Stimulated activated CD4-positive, alpha-beta T cell treated with anti-CD3 and anti-CD28 coated beads, Interleukin-2, amount 100 ng/mL, for 24 hours (primary cell): ENCODE measurements at places on chromosomes 16 and 17.
A peak's percentile ranks its signal among the peaks of the same experiment; 100 is the strongest.

DNA sequence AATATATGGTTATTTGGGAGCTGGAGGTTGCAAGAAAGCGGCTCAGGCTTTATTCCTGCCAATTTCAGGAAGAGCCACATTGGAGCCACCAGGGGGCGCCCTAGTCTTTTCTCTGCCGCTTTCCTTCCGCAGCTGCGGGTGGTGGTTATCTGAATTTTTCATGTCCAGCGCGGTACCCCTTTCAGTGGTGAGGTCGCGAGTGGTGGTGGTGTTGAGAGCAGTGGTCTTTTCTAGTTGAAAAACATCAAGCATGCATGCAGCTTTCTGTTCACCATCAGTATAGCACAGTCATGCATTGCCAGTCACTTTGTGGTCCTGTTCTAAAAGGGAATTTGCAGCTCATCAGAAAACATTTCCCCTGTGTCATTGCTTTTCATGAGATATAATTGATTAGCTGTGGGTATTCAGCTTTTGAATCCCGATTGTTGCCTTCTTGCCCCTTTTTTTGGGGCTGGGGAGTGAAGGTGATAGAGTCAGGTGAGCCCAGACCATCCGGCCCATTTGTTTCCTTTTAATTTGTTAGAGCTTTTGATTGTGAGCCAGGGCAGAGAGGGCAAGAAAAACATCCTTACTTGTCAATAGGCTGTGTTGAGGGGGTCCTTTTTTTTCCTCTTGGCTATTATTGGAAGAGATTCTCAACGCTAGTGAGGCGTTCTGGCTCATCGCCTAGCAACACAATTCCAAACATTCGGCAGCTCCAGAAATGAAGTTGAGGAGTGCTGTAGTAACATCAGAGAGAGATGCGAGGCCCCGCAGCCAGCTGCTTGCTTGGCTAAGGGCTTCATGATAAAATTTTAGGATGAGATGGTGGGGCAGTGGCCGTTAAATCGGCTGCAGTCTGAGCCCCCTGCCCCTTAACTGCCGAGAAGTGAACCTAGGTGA, 119.0 kb downstream of the SNX29 start:
- DNase-seq: peak; percentile 78

DNA sequence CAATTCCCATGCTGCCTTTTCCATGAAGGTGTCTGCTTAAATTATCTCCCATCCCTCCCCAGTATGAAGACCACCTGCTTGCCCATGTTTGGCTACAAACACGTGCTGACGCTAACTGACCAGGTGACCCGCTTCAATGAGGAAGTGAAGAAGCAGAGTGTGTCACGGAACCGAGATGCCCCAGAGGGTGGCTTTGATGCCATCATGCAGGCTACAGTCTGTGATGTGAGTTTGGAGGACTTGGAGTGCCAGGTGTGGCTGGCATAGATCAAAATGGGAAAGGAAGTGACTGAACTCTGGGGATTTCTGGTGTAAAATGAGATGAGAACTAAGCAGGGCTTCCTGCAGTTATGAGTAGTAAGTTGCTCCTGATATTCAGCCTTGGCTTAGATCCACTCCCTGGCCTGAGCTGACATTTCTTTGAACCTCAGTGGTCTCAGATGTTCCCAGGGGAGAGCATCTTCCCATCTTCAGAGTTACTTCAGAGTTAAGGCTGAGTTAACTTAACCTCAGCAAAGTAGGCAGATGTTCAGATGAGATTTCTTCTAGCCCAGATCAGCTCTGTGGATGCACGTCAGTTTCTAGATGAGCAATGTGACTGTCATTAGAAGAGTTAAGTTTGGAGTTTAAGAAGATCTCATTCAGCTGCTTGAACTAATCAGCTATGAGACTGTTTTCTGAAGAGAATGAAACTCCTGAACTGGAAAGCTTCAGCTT, 32.7 kb downstream of the ITGB3 start:
- DNase-seq: no peak

GRCh38 chr17:4590981-4591453, 6.7 kb downstream of the SMTNL2 start:
- DNase-seq: no peak

- no peak for DNase-seq
Observed at GRCh38 chr16:65916995-65917394, 449.5 kb upstream of the CDH5 start.

DNA sequence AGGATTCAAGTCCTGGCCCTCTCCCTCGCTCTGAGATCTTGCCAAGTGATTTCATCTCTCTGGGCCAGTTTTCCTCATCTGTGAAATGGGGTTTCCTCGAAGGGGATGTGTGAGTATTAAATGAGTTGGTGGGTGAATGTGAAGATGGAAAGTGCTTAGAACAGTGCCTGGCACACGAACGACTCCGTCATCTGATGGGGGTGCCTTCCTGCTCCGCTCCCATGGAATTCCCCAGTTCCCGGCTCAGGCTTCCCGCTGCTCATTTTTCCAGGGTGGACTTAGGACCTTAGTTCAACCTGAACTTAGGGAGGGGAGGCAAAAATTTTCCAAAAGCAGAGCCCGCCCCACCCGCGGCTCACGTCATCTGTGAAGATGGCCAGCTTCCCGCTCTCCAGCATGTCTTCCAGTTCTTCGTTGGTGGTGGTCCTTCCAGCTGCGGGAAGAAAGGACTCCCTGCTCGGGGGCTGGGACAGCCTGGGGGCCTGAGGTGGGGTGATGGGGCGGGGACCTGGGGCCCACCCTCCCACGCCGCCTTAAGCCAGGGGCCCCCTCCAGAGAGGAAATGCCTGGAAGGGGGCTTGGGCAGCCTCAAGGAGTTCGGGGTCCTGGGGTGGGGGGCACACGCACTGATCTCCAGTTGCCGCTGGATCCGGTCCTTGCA, 11.4 kb downstream of the HSD3B7 start:
- no peak for DNase-seq

DNA sequence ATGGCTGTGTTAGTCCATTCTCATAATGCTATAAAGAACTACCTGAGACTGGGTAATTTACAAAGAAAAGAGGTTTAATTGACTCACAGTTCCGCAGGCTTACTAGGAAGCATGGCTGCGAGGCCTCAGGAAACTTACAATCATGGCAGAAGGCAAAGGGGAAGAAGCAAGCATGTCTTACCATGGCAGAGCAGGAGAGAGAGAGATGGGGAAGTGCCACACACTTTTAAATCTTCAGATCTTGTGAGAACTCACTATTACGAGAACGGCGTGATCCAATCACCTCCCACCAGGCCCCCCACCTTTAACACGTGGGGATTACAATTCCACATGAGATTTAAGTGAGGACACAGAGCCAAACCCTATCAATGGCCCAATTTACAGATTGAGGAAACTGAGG, 96.5 kb downstream of the SDK2 start:
- no peak for DNase-seq

DNA sequence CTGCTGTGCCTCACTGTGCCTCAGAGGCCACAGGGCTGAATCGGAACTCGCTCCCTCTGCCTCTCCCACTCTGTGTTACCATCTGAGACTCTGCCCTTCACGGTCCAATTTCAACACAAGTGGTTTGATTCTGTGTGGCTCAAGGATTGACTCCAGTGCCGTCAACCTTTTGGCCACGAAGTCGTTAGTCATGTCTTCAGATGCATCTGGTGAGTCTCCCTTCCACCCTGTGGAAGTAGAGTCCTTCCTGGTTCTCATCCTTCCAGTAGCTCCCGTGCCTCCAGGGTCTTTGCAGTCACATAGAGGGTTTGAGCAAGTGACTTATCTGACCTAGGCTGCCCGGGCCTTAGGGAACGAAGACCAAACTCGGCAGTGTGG, 51.2 kb downstream of the PGS1 start:
- no peak for DNase-seq

DNA sequence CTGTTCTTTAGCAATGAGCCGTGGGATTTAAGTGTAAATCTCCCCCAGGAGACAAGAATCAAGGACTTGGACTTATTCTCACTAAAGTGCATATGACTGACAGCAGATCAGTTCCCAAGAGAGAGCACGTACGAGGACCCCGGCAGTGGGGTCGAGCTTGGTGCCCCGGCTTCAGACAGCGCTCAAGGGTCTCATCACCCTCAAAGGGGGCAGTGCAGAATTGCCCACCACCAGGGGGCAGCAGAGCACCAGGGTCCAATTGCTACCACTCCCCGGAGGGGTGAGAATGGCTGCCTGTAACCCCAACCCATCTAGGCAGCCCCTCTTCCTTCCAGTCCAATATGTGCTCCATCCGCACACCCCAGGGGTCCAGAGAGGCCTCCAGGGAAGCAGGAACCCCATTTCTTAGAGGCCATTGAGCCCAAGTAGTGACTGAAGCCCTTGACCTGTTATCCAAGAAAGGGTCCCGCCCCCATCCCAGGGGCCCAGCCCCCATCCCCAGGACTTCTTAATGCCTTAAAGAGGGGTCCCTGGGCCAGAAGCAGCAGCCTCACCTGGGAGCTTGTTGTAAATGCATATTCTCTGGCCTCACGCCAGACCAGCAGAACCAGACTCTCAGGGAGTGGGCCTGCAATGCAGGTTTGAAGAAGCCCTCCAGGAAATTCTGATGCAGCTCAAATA, 86.1 kb downstream of the ZDHHC7 start:
- DNase-seq: peak; percentile 81

DNA sequence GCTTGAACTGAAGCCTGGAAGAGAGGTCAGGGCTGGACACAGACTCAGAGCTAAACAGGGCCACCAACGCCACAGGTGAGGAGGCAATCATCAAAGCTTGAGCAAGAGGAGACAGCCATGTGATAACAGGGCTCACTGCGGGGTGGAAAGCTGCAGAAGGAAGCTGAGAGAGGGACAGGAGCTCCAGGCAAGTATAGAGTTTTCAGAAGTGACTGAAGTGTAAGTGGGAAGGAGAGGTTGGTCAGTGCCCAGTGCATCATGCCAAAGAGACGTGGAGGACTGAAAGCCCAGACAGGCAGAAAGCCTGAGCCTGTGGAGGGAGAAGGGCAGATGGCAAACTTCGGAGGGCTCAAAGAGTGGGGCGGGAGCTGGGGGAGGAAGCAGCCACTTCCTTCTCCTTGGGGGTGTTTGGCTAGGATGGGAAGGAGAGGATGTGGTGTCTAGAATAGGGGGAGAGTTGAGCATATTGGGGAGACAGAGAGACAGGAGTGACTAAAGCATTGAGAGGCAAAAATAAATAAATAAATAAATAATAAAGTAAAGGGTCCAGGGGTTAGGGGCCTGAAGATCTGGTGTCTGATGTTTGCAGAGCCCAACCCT, 2.6 kb downstream of the KIFC3 start:
- no peak for DNase-seq

- DNase-seq: no peak
Observed at GRCh38 chr17:81682565-81683207, 911 bp downstream of the ARL16 start.

GRCh38 chr16:75230471-75231110, 11.8 kb downstream of the CTRB1 start:
- DNase-seq: no peak

DNA sequence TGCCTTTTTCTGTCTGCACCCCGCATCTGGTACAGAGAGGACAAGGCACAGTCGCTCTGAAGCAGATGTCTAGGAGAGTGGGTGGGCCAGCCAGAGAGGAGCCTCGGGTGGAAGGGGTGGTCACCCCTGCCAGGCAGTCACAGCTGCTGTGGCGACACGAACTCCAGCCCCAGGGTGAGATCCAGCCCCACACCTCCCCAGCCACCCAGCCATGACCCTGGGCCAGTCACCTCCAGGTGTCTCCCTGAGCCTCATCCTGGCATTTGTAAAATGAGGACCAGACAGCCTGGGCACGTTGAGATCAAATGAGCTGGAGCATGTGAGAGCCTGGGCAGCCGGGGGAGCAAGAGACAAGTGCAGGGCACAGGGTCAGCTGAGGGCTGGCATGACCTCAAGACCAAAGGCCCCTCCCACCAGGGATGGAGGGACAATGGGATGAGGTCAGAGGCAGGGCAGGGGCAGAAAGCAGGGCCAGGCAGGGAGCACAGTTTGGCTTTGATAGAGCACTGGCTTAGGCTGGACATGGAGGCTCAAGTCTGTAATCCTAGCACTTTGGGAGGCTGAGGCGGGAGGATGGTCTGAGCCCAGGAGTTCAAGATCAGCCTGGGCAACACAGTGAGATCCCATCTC, 7.7 kb downstream of the ADAM11 start:
- DNase-seq: no peak

DNA sequence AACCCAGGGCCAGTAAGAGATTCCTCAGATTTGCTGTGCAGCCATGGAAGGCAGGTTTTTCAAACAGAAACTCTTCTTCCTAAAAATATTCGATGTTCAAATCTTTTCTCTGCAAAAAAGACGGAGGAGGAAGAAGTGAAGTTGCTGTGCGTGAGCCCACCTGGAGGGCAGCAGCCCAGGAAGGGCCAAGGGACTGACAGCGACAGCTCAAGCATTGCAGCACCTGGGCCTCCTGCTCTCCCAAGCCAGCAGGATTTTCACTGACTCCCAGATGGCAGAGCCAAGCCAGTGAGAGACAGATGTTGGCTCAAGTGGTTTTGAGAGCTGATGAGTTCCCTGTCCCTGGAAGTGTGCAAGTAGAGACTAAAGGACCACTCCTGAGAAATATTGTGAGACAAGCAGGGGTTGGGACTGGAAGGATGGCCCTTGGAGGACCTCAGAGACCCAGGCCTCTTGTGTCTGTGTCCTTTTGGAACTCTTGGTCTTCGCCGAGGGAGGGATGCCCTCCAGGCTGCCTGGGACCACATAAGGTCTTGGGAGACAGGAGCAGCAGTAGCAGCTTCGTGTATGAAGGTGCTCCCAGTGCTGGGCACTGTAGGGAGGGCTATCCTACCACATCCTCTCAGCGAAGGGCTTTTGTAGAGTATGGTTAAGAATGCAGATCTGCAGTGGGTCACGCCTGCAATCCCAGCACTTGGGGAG, 29.3 kb upstream of the TNFRSF13B start:
- no peak for DNase-seq

DNA sequence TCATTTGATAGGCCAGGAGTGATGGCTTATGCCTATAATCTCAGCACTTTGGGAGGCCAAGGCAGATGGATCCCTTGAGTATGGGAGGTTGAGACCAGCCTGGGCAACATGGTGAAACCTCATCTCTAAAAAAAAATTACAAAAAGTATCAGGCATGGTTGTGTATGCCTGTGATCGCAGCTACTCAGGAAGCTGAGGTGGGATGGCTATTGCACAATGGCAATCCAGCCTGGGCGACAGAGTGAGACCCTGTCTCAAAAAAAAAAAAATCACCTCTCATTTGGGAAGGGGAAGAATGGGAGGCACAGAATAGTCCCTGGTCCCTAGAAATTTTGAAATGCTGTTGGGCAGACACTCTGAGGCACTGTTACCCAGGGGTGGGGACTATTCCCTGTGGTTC, 35.2 kb downstream of the SLFN11 start:
- DNase-seq: no peak

DNA sequence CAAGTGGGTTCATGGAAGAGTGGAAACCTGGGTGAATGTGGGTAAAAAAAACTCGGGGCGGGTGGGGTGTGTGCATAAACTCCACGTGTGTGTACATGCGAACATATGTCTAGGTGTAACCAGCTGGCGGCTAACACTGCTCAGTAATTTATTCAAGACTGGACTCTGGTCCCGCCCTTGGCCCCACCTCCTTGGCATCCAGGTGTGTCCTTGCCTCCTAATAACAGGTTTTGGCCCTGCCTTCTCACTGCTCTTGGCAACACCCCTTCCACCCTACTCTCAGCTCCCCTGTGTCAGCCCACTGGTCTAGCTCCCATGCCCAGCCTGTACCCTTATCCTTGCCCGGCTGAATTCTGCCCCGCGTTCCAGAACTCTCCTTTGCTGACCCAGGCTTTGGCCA, 8.3 kb downstream of the FLII start:
- DNase-seq: no peak

- DNase-seq: no peak
Observed at GRCh38 chr17:32901743-32902142, 24.8 kb upstream of the MYO1D start.
